Endothelial cell of umbilical vein (primary cell): ENCODE measurements at places on chromosomes 11 and 22. TPM values are rescaled to one million over a fixed set of nuclear protein-coding genes. Genes with fewer than 3 reads are reported as not detected.

- H3K36me3 ChIP-seq = no peaks in the 10 kb centered on the region
- peak; percentile 86 for DNase-seq
- H3K4me3 ChIP-seq = no peak overlapping the region
- H3K4me1 ChIP-seq = peaks cover 9% of the 10 kb centered on the region
- no peaks in the 10 kb centered on the region for H3K27me3 ChIP-seq
These were observed 230.1 kb upstream of the DDI1 start for GRCh38 chr11:103806130-103806895.

DNA sequence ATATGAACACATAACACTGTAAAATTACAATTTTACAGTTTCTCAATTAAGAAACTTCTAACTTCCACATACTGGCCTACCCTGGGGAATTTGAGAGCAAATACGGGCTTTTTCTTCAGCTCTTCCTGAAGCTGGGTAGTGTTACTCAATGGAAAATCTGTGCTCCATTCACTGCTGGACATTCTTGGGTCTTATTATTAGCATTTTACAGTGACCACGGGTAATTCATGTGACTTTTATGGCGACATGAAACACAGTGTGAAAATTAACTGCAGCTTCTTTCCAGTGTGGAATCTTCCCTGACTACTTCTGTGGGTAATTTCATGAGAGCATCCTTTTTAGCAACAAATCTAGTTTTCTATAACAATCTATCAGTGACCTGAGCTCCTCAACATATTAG lies 423.7 kb upstream of the ANO5 start:
- H3K27me3 ChIP-seq = no peaks in the 10 kb centered on the region
- no peaks in the 10 kb centered on the region for H3K4me1 ChIP-seq
- no peak overlapping the region for H3K27ac ChIP-seq
- H3K36me3 ChIP-seq = no peaks in the 10 kb centered on the region

- no peaks in the 10 kb centered on the region for H3K27me3 ChIP-seq
- H3K4me1 ChIP-seq = no peaks in the 10 kb centered on the region
- H3K27ac ChIP-seq = no peak overlapping the region
- no peak for DNase-seq
- no peak overlapping the region for H3K4me3 ChIP-seq
These were observed 9.5 kb upstream of the SERPIND1 start for GRCh38 chr22:20764471-20764720.

DNA sequence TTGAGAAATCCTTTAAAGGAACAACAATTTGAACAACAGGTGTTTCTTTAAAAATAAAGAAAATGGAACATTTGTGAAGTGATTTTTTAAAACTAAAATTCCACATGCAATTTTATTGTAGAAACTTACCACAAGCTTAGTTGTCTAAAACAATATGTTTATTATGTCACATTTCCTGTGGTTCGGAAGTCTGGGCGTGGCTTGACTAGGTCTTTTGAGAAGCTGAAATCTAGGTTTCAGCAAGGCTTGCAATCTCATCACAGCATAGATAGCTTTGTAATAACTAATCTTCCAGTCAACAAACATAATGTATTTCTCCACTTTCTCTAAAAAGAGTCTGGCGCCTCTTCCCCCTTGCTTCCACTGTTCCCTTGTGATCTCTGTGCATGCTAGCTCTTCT lies 27.0 kb downstream of the MS4A6A start:
- DNase-seq = peak; percentile 52
- no peak overlapping the region for H3K4me3 ChIP-seq
- no peaks in the 10 kb centered on the region for H3K27me3 ChIP-seq
- H3K36me3 ChIP-seq = no peaks in the 10 kb centered on the region
- peaks cover 26% of the 10 kb centered on the region for H3K4me1 ChIP-seq

DNA sequence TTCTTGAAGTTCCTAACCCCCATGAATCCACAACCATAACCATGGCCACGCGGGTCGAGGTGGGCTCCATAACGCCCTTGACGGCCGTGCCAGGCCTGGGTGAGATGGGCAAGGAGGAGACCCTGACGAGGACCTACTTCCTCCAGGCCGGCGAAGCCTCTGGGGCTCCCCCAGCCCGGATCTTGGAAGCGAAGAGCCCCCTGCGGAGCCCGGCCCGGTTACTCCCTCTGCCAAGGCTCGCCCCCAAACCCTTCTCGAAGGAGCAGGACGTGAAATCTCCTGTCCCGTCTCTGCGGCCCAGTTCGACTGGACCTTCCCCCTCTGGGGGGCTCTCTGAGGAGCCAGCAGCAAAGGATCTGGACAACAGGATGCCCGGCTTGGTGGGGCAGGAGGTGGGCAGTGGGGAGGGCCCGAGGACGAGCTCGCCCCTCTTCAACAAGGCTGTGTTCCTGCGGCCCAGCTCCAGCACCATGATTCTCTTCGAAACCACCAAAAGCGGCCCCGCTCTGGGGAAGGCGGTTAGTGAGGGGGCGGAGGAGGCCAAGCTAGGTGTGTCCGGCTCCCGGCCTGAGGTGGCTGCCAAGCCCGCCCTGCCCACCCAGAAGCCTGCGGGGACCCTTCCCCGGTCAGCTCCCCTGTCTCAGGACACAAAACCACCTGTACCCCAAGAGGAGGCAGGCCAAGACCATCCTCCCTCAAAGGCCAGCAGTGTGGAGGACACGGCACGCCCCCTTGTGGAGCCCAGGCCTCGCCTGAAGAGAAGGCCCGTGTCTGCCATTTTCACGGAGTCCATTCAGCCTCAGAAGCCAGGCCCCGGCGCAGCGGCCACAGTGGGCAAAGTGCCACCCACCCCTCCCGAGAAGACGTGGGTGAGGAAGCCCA lies 75.7 kb downstream of the KIAA1671 start:
- peak overlapping the region; percentile 12 for H3K27ac ChIP-seq
- peaks cover 19% of the 10 kb centered on the region for H3K4me1 ChIP-seq
- H3K4me3 ChIP-seq = no peak overlapping the region
- peaks cover 3% of the 10 kb centered on the region for H3K36me3 ChIP-seq
- DNase-seq = peak; percentile 39

- H3K27ac ChIP-seq = no peak overlapping the region
- no peak for DNase-seq
- H3K4me1 ChIP-seq = no peaks in the 10 kb centered on the region
- H3K27me3 ChIP-seq = peaks cover 8% of the 10 kb centered on the region
- H3K4me3 ChIP-seq = no peak overlapping the region
These were observed 45.4 kb upstream of the ATXN10 start for GRCh38 chr22:45626198-45626651.

- H3K27ac ChIP-seq = no peak overlapping the region
- H3K4me3 ChIP-seq = no peak overlapping the region
- no peaks in the 10 kb centered on the region for H3K4me1 ChIP-seq
- H3K27me3 ChIP-seq = no peaks in the 10 kb centered on the region
- no peak for DNase-seq
- peaks cover 71% of the 10 kb centered on the region for H3K36me3 ChIP-seq
These were observed 31.3 kb downstream of the PHLDB1 start for GRCh38 chr11:118638726-118639125.

- no peaks in the 10 kb centered on the region for H3K4me1 ChIP-seq
- H3K36me3 ChIP-seq = no peaks in the 10 kb centered on the region
- no peak overlapping the region for H3K4me3 ChIP-seq
- DNase-seq = no peak
- H3K27ac ChIP-seq = no peak overlapping the region
These were observed 15.8 kb upstream of the OR51T1 start for GRCh38 chr11:4865855-4866254.

DNA sequence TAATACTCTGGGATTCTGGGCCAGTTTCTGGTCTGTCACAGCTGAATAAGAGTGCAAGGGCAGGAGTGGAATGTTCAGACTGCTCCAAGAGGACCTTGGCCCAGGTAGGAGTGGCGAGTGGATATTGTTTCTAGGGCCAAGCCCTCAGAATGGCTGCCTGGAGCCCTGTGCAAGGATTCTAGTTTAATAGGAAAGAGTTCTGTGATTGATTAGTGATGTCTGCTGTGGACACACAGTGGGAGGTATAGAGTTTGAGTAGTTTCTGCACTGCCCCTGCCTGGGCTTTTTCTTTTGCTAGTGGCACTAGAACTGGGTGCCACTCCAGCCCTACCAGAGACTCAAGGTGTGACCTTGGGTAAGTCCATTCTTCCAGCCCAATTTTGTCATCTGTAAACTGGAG lies 9.7 kb upstream of the MPPED1 start:
- H3K4me3 ChIP-seq = no peak overlapping the region
- no peak for DNase-seq
- no peaks in the 10 kb centered on the region for H3K36me3 ChIP-seq
- no peaks in the 10 kb centered on the region for H3K4me1 ChIP-seq
- H3K27me3 ChIP-seq = no peaks in the 10 kb centered on the region

DNA sequence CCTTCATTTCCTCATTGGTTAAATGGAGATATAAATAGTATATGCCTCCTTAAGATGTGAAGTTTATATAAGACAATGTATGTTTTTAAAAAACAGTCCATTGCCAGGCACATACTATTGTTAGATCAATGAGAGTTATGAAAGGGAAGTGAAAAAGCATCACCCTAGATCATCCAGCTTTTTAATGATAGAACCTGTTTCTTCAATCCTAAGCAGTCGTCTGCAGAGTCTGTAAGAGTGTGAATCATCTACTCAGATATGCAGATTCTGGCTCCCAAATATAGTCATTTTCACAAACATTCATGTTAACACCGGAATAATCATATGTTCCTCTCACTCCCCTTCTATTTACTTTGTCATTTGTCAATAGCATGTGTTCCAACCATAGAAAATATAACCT lies 65.3 kb upstream of the SLN start:
- no peak overlapping the region for H3K27ac ChIP-seq
- DNase-seq = no peak
- H3K4me3 ChIP-seq = no peak overlapping the region
- H3K36me3 ChIP-seq = no peaks in the 10 kb centered on the region
- H3K4me1 ChIP-seq = no peaks in the 10 kb centered on the region
- H3K27me3 ChIP-seq = no peaks in the 10 kb centered on the region

GRCh38 chr11:132862137-132862536 lies 670.2 kb downstream of the OPCML start:
- H3K4me3 ChIP-seq = no peak overlapping the region
- H3K27ac ChIP-seq = no peak overlapping the region
- no peak for DNase-seq
- H3K4me1 ChIP-seq = no peaks in the 10 kb centered on the region
- H3K36me3 ChIP-seq = no peaks in the 10 kb centered on the region
- no peaks in the 10 kb centered on the region for H3K27me3 ChIP-seq

GRCh38 chr11:58024601-58025091 lies 965 bp downstream of the OR9Q1 start:
- peak overlapping the region; percentile 32 for H3K27ac ChIP-seq
- DNase-seq = peak; percentile 91
- peaks cover 13% of the 10 kb centered on the region for H3K4me1 ChIP-seq
- no peaks in the 10 kb centered on the region for H3K27me3 ChIP-seq
- H3K4me3 ChIP-seq = no peak overlapping the region

DNA sequence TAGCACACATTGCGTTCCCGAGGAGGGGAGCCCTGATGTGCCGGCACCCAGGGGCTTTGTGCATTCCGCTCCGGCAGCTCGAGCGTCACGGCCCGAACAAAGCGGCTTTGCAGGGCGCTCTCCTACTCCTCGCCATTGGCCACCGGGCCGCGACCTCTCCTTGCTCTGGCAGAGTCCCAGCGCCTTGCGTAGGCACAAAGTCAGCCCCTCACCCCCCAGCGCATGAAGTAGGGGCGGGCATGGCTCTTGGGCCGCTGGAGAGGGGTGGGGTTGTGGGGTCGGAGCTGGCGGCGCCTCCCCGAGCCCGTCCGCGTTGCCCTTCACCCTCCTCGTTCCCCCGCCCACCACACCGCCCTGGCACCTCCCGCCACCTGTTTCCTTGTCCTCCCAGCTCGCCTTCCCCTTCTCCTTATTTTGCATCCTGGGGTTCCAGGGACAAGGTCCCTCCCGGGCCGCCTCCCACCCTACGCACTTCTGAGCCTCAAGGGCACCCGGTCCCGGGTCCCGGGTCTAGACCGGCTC lies 753 bp upstream of the PPARA start:
- H3K27me3 ChIP-seq = peaks cover 8% of the 10 kb centered on the region
- no peak overlapping the region for H3K27ac ChIP-seq
- peaks cover 11% of the 10 kb centered on the region for H3K4me1 ChIP-seq
- peak; percentile 37 for DNase-seq
- H3K36me3 ChIP-seq = no peaks in the 10 kb centered on the region

GRCh38 chr11:13354335-13354734 lies 76.7 kb downstream of the BMAL1 start:
- H3K27me3 ChIP-seq = no peaks in the 10 kb centered on the region
- no peaks in the 10 kb centered on the region for H3K36me3 ChIP-seq
- peak; percentile 44 for DNase-seq

DNA sequence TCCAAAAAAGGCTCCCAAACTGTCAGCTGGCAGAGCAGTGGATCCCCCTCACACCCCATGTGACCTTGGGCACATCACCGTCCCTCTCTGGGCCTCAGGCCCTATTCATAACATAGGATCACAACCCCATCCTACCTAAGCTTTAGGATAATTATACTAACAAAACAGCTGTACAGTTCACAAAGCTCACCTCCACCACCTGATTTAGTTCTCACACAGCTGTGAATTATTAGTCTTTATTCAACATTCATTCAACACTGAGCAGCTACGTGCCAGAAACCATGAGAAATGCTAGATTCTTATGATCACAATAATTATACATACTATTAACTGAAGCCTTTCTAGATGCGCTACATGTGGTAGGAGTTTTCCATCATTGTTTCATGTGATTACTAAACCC lies 9.5 kb downstream of the WNT11 start:
- no peaks in the 10 kb centered on the region for H3K27me3 ChIP-seq
- no peak for DNase-seq
- H3K36me3 ChIP-seq = no peaks in the 10 kb centered on the region
- no peaks in the 10 kb centered on the region for H3K4me1 ChIP-seq

DNA sequence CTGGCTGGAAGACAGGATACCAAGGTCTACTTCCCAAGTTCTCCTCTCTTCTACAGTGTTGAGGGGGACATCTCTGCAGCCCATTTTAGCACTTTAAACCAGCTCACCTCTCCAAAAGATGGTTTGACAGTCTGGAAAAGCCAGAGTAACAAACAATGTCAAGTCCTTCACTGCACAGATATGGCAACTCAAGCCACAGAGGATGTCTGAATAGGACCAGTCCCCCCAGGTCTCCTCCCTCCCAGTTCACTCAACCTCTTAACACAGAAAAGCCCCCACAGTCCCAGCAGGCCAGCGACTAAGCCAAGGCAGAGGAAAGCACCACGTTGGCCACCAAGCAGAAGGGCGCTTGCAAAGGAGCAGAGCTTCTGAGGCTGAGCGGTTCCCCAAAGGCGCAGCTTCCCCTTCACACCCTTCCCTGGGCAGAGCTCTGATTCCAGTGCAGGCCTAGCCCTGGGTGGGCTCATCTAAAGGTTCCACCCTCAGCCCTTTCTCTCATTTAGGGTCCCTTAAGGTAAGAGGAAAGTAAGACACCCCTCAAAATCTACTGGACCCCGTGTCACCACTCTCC lies 62.7 kb downstream of the PAK1 start:
- no peaks in the 10 kb centered on the region for H3K36me3 ChIP-seq
- DNase-seq = no peak

- no peaks in the 10 kb centered on the region for H3K4me1 ChIP-seq
- no peak overlapping the region for H3K27ac ChIP-seq
- H3K36me3 ChIP-seq = no peaks in the 10 kb centered on the region
- H3K27me3 ChIP-seq = no peaks in the 10 kb centered on the region
- no peak overlapping the region for H3K4me3 ChIP-seq
These were observed 7.6 kb downstream of the MS4A4E start for GRCh38 chr11:60235321-60235720.

DDB1 gene
- total RNA-seq = 229 TPM in 2 replicates

OR2AG2 gene
- 0.33 and 0.46 TPM in 2 replicates for total RNA-seq

DRD4 gene
- 0.24 TPM in 1 of 2 replicates, not detected in the other for total RNA-seq

MIOX gene
- not detected in 2 replicates for total RNA-seq

FAM180B gene
- total RNA-seq = not detected in 2 replicates

MS4A8 gene
- total RNA-seq = not detected in 2 replicates

TESMIN gene
- total RNA-seq = 3.1 and 6.1 TPM in 2 replicates

FADD gene
- total RNA-seq = 42.5 and 45.1 TPM in 2 replicates
